NCI-H1105 (cell line): ENCODE measurements at places on chromosomes 7 and 10.

- DNase-seq = no peak
Observed at GRCh38 chr10:125159932-125160855, at the start of gene CTBP2. CTBP2 (minus strand) TSS chr10:125160563.

- DNase-seq = no peak
Observed at GRCh38 chr7:2036786-2037185, 196.0 kb downstream of the MAD1L1 start.

DNA sequence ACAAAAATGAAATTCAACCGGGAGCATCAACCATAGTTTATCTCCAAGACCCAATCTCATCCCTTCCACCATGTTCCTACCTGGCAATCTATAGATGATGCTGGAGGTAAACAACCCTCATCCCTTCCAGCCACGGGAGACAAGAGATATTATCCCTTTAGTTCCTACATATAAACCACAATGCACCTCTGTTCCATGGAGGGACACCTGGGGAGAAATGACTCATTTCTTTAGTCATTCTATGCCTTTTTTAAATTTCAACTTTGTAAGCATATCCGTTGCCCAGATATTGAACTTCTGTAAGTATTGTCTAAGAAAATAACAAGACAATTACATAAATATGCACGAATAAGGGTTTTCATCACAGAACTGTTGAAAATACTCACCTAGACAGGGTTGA, 15.5 kb upstream of the SFMBT2 start:
- DNase-seq = no peak

DNA sequence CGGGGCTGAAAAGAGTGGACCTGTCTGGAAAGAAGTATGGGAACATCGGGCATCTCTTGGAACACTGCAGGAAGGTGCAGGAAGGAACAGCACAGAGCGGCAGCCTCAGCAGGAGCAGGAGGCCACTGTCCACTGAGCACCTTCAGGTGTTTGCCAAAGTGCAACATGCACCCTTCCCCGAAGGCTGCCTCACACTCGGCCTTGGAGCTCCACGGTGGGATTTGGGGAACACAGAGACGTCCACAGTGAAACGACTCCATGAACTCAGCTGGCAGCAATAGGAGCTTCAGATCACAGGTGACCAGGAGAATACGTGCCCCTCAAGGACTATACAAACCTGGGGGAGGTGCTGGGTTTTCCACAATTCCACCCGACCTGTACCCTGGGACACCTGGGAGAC, 140.3 kb upstream of the RET start:
- no peak for DNase-seq

- DNase-seq = no peak
Observed at GRCh38 chr10:71031603-71032002, 143.2 kb upstream of the PCBD1 start.

GRCh38 chr7:2800220-2800930, 43.7 kb downstream of the GNA12 start:
- no peak for DNase-seq

DNA sequence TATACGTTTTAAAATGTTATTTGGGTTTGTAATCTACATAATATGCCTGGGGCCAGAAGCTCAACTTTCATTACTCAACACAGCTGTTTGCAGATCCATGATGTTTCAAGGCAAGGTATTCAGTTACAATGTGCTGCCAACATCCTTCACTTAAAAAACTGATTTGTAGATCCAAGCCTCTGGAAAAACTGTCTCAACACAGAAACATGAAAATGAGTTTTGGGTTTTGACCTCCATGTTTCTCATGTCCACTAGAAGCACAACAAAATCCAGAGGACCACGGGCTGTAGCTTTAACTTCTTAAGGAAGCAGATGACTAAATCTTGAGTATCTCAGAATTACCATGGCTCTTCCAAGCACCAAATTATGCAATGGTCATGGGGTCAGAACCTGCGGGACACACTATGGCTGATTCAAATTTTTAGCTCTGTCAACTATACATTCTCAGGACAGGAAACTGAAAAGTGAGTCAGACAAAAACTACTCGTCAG, 247.1 kb upstream of the GRB10 start:
- no peak for DNase-seq

- no peak for DNase-seq
Observed at GRCh38 chr10:125515571-125515970, 167.4 kb downstream of the TEX36 start.

GRCh38 chr7:42834676-42835075, 77.2 kb downstream of the C7orf25 start:
- DNase-seq = no peak

- no peak for DNase-seq
Observed at GRCh38 chr7:139591550-139592195, 68.2 kb downstream of the CLEC2L start.

DNA sequence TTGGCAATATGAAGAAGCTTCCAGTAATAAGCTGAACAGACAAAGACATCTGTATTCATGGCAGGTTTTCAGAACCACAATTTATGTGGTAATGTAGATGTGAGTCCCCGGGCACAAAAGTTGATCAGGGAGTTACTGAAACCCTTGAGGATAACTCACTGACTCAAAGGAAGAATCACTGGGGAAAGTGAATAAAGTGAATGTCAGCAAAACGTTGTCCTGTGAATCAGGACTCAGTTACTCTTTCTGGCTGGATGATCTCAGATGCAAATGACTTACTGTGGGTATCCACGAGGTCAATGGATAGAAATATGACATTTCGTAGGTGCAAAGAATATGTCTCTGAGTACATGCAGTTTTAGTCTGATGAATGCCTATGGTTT, 172.8 kb upstream of the CTBP2 start:
- no peak for DNase-seq
